Naive thymus-derived CD8-positive, alpha-beta T cell (primary cell): ENCODE measurements at places on chromosomes 4 and X. TPM values are rescaled to one million over a fixed set of nuclear protein-coding genes. Genes with fewer than 3 reads are reported as not detected.

DNA sequence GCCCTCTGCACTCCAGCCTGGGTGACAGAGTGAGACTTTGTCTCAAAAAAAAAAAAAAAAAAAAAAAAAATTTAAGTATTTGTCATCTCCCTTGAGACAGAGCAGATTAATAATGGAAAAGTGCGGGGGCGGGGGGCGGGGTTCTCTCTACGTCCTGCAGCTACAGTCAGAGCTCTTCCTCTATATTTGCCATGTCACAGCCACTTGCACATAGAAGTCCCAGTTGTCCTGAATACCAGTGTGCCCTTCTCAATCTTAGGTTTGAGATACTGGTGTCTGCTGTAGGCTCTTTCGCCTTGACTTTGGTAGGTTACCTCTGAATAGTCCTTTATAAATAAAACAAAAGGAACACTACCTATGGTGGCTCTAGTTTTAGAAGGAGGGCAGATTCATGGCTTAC is 237.8 kb upstream of the PGRMC2 start:
- H3K27me3 ChIP-seq, result peaks cover 5% of the 10 kb centered on the region
- H3K4me1 ChIP-seq, result no peaks in the 10 kb centered on the region
- H3K4me3 ChIP-seq, result no peak overlapping the region

- no peaks in the 10 kb centered on the region for H3K4me1 ChIP-seq
- H3K27ac ChIP-seq, result no peak overlapping the region
- DNase-seq, result no peak
- no peaks in the 10 kb centered on the region for H3K36me3 ChIP-seq
- no peaks in the 10 kb centered on the region for H3K27me3 ChIP-seq
Observed at GRCh38 chr4:182519528-182519927, 276.3 kb downstream of the TENM3 start.

DNA sequence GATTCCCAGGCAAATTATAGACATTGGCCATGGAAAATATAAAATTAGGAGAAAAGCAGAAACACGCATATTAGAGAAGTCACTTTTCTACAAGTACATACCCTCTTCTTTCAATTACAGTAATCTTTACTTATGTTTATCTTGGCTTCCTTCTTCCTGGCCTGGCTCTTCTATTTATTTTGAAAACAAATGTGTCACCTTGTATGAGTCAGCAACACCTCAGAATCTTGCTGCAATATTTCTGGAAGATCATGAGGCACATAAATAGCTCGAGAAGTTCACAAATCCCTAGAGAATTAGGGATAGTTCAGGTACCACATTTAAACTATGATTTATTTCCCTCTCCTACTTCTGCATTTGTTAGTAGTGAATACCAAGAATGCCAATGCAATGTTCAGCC is 124.6 kb downstream of the ANOS1 start:
- H3K27me3 ChIP-seq, result no peaks in the 10 kb centered on the region
- H3K4me1 ChIP-seq, result no peaks in the 10 kb centered on the region
- H3K4me3 ChIP-seq, result no peak overlapping the region
- H3K27ac ChIP-seq, result no peak overlapping the region
- no peak for DNase-seq

- peaks cover 2% of the 10 kb centered on the region for H3K36me3 ChIP-seq
- no peak overlapping the region for H3K27ac ChIP-seq
- H3K4me1 ChIP-seq, result no peaks in the 10 kb centered on the region
- peaks cover 2% of the 10 kb centered on the region for H3K27me3 ChIP-seq
Observed at GRCh38 chr4:147747787-147748454, 16.0 kb downstream of the ARHGAP10 start.

GRCh38 chr4:169661761-169662160 is 41.4 kb downstream of the CLCN3 start:
- H3K4me1 ChIP-seq, result peaks cover 50% of the 10 kb centered on the region
- no peak overlapping the region for H3K4me3 ChIP-seq
- H3K27me3 ChIP-seq, result no peaks in the 10 kb centered on the region

- H3K4me1 ChIP-seq, result no peaks in the 10 kb centered on the region
- no peaks in the 10 kb centered on the region for H3K36me3 ChIP-seq
- peaks cover 2% of the 10 kb centered on the region for H3K27me3 ChIP-seq
- no peak overlapping the region for H3K4me3 ChIP-seq
- H3K27ac ChIP-seq, result no peak overlapping the region
- no peak for DNase-seq
Observed at GRCh38 chrX:151987108-151987507, 12.6 kb upstream of the GABRE start.

- H3K36me3 ChIP-seq, result no peaks in the 10 kb centered on the region
- H3K4me1 ChIP-seq, result no peaks in the 10 kb centered on the region
- DNase-seq, result no peak
- no peak overlapping the region for H3K4me3 ChIP-seq
Observed at GRCh38 chr4:16464651-16465050, 238.4 kb upstream of the TAPT1 start.

- no peaks in the 10 kb centered on the region for H3K27me3 ChIP-seq
- H3K27ac ChIP-seq, result no peak overlapping the region
- no peak overlapping the region for H3K4me3 ChIP-seq
- DNase-seq, result no peak
- no peaks in the 10 kb centered on the region for H3K36me3 ChIP-seq
- H3K4me1 ChIP-seq, result no peaks in the 10 kb centered on the region
Observed at GRCh38 chr4:61143461-61143860, 56.7 kb upstream of the ADGRL3 start.

DNA sequence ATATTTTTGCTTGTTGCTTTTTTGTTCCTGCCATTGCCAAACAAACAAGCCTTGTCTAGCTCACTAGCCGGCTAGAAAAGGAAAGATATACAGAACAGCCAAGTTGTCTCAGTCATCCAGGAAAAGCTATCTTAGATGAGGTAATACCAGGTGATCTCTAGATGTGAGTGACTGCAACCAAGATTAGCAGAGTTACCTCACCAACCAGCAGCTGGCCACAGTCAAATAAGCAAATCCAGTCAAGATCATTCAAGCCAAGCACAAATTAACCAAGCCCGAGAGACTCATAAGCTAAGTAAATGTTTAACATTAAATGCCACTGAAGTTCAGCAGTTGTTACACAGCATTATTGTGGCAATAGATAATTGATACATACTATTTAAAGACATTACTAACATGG is 108.6 kb downstream of the CENPC start:
- H3K4me1 ChIP-seq, result no peaks in the 10 kb centered on the region
- DNase-seq, result no peak
- H3K36me3 ChIP-seq, result peaks cover 27% of the 10 kb centered on the region
- no peaks in the 10 kb centered on the region for H3K27me3 ChIP-seq
- no peak overlapping the region for H3K4me3 ChIP-seq
- H3K27ac ChIP-seq, result no peak overlapping the region

DNA sequence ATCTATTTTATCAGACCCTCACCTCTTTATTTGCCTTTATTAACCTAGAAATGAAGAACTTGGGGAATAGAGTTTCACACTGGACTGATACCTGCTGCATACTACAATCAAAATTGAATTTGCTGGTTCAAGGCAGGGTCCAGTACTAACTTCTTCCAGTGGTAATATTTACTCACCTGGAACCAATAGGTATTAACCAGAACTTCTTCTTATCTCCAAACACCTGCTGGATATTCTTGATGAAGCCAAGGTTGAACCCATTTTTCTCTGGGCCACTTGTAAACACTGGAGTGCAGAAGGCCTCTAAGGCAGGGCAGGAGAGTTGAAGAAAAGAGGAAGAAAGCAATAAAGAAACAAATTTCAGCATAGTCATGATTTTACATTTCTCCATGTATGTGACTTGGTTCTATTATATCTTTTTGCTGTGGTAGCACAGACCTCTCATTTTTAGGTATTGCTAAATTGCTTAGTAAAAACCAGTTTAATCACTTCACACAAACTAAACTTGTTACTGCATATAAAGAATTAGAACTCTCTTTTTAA is 101.1 kb downstream of the ZDHHC15 start:
- H3K4me1 ChIP-seq, result no peaks in the 10 kb centered on the region
- H3K36me3 ChIP-seq, result no peaks in the 10 kb centered on the region
- H3K27ac ChIP-seq, result no peak overlapping the region
- no peak overlapping the region for H3K4me3 ChIP-seq
- no peaks in the 10 kb centered on the region for H3K27me3 ChIP-seq
- DNase-seq, result no peak

DNA sequence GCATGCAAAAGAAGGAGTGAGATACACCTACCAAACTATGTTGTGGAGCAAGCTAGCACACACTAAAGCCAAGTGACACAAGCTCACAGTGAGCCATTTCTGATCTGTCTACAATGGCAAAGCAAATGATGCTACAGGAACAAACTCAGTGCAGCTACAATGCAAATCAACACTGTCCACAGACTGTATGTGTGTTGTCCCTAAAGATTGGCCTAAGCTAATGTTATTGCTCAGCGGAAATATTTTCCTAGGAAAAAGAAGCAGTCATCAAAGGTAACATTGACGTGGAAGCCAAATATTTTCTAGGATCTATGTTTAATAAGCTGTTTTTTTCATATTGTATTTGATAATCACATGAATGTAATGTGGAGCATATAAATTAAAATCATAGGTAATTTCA is 34.7 kb upstream of the HPGDS start:
- no peaks in the 10 kb centered on the region for H3K36me3 ChIP-seq
- no peaks in the 10 kb centered on the region for H3K4me1 ChIP-seq
- H3K27me3 ChIP-seq, result peaks cover 5% of the 10 kb centered on the region
- no peak for DNase-seq
- H3K27ac ChIP-seq, result no peak overlapping the region
- H3K4me3 ChIP-seq, result no peak overlapping the region

DNA sequence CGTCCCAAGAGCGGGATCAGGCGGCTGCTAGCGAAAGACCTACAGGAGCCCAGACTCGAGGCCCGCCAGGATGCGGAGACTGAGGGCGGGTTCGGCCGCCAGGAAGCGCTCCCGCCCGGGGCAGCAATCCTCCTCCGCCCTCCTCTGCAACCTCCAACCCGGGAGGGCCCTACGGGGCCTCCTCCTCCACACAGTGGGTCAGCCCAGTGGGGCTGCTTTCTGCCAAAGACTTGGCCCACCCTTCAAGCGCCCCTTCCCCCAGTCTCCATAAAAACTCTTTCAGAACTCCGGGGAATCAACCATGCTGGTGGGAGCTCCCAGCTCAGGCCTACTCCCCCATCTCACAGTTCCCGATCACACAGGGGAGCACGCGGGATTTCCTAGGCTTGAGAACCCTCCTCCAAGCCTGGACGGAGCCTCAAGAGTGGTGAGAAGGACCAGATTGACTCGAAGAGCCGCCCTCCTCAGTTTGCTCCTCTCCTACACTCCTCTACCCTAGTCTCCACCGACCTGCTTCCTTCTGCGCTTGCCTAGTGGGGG is 77.5 kb downstream of the RLIM start:
- H3K4me1 ChIP-seq, result no peaks in the 10 kb centered on the region
- no peak for DNase-seq
- H3K27me3 ChIP-seq, result no peaks in the 10 kb centered on the region
- H3K36me3 ChIP-seq, result no peaks in the 10 kb centered on the region
- H3K4me3 ChIP-seq, result peak overlapping the region; percentile 56
- peak overlapping the region; percentile 89 for H3K27ac ChIP-seq

- H3K27ac ChIP-seq, result peak overlapping the region; percentile 2
- H3K4me3 ChIP-seq, result no peak overlapping the region
- no peaks in the 10 kb centered on the region for H3K36me3 ChIP-seq
- peaks cover 7% of the 10 kb centered on the region for H3K27me3 ChIP-seq
Observed at GRCh38 chr4:109410776-109411175, 22.8 kb upstream of the SEC24B start.

DNA sequence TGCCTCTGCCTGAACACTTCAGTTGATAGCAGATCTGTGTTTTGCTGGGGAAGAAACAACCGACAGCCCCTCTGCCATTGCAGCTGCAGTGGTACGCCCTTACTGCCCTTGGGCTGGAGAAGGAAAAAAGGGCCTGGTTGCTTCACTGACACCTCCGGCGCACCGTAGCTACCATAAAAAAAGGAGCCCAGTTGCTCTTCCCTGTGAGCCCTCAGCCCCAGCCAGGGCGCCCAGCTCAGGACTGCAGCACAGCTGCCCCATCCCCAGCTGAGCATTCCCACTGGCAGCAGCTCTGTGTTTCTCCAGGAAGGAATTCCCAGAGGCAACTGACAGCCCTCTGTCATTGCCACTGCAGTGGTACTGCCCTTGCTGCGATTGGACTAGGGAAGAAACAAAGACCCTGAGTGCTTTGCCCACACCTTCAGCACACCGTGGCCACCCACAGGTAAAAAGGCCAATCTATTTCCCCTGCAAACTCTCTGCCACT is 142.7 kb downstream of the DKK2 start:
- no peak overlapping the region for H3K4me3 ChIP-seq
- no peak for DNase-seq
- no peaks in the 10 kb centered on the region for H3K36me3 ChIP-seq
- H3K27me3 ChIP-seq, result no peaks in the 10 kb centered on the region

- no peak overlapping the region for H3K4me3 ChIP-seq
- no peaks in the 10 kb centered on the region for H3K36me3 ChIP-seq
- no peaks in the 10 kb centered on the region for H3K27me3 ChIP-seq
- H3K27ac ChIP-seq, result no peak overlapping the region
Observed at GRCh38 chr4:162131256-162131655, 32.5 kb downstream of the FSTL5 start.

GRCh38 chrX:133776072-133776471 is 209.3 kb downstream of the GPC3 start:
- H3K36me3 ChIP-seq, result no peaks in the 10 kb centered on the region
- no peaks in the 10 kb centered on the region for H3K27me3 ChIP-seq
- no peaks in the 10 kb centered on the region for H3K4me1 ChIP-seq
- H3K4me3 ChIP-seq, result no peak overlapping the region

GRCh38 chrX:18390941-18391538 is 34.4 kb upstream of the CDKL5 start:
- H3K27ac ChIP-seq, result peak overlapping the region; percentile 11
- H3K4me1 ChIP-seq, result no peaks in the 10 kb centered on the region
- H3K4me3 ChIP-seq, result no peak overlapping the region
- H3K27me3 ChIP-seq, result no peaks in the 10 kb centered on the region

DNA sequence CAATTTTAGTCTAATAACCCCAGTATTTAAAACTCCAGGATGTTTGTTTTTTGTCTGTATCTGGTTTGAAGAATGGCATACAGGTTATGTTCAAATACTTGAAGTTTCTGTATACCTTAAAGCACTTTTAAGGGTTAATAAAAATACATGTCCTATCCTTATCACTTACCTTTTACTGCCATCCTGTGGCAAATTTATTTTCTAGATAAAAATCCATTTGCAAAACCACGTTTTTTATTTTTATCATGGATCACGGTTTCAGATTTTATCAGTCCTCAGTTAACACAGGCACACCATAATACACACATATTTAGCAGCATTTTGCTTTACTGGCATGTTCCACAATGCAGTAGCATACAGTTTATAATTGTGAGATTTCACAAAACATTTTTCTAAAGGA is 113.3 kb upstream of the H2AZ1 start:
- peaks cover 22% of the 10 kb centered on the region for H3K27me3 ChIP-seq
- no peaks in the 10 kb centered on the region for H3K36me3 ChIP-seq
- no peak overlapping the region for H3K4me3 ChIP-seq
- H3K4me1 ChIP-seq, result peaks cover 5% of the 10 kb centered on the region

Gene LRAT
- total RNA-seq, result not detected

Gene GABRB1
- not detected for total RNA-seq

Gene GC
- not detected for total RNA-seq

Gene ARHGAP4
- total RNA-seq, result 324 TPM

Gene FAAH2
- 7.9 TPM for total RNA-seq

Gene SGCB
- total RNA-seq, result 6.4 TPM

Gene PNMA5
- not detected for total RNA-seq

Gene SLC38A5
- 18.2 TPM for total RNA-seq
